ENCODE measurements at places on chromosomes 2 and 18.
A peak's percentile ranks its signal among the peaks of the same experiment; 100 is the strongest.

DNA sequence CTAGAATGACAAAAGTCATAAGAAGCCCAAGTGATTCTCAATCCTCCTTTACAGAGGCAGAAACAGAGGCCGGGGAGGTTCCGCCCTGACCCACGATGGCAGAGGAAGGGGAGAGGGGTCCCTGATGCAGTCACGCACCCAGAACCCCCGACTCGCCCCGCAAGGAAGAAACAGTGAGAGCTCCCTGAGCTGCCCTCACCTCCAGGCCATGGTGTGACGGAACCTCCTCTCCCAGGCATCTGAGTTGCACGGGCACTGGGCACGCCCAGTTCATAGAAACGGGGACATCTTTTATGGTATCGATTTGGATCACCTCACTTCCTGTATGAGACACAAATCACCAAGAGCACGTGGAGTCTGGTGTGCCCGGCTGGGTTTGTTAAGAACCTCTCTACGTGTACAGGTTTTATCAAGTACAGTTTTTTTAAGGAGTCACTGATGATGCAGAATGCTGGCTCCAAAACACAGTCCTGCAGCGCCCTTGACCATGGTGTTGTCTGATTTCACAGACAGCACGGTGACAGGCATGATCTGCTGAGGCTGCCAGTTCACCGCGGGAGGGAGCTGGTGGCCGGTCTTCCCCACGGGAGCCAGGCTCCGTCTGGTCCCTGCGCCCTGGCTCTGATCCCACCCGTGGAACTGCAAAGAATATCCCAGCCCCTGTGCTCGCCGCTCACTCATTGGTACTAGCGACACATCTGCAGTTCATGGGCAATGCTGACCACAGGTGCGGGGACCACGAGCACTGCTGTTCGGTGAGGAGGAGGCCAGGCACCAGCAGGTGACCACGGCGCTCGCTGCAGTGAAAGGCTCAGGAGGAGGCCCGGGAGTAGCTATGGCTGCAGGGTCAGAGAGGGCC, 35.6 kb downstream of the PXDN start:
- no peak for DNase-seq

DNA sequence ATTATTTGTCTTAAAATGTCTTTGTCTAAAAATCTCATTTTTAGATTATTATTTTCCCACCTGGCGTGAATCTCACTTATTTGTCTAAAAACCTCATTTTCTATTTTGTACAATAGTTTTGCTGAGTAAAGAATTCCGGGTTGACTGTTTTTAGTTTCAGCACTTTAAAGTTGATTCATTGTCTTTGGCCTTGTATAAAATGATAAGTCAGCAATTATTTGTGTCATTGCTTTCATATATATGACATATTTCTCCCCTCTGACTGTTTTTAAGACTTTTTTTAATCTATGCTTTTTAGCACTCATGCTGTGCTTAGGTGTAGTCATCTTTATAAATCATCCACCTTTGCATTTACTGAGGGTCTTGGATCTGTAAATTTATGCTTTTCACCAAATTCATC, 92.1 kb upstream of the DOK6 start:
- DNase-seq, result no peak

DNA sequence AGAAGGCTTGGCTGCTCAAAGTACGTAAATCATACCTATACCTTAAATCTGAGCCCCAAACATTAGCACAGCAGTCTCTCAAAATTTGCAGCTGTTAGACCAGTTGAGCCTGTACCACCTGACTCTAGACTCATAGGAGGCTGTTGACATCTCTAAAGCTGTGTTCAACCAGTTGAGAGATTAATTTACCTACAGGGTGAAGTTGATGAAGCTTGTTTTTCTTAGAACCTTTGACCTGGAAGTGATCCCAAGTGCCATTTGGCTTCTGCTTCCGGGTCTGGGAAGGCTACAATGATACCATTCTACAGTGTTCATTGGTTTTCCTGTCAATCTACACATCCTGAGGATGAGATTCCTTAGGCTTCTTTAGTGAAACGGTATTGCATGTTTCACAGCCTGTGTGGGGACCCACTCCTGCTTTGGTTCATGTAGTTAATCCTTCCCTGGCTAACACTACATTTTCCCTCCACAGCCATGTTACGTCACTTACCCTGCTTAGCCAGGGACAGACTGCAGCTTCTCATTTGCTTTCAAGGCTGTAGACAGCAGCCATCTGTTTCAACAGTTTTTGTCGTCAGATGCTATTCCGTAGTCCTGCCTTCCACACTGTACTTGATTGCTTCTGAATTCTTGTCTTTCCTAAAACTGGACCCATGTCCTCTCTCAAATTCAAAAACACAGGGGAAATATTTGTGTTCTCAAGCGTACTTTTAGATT, 4.7 kb upstream of the IL1RL2 start:
- no peak for DNase-seq

DNA sequence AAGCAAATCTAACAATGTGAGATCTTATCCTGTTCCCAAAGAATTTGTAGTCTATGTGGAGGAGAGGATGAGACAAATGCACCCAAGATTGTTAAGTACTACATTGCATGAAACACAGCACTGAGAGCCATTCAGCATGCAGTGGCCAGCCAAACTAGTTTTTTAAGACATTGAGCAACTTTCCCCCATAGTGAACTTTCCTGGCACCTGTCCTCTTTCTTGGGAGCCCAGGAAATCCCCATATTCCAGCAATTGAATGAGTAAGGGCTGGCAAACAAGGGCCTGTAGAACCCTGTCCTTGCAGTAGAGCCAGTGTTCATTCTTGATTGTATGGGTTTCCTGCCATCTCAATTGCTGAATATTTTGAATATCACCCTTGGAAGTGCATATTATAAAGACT, 58.8 kb upstream of the FIGN start:
- no peak for DNase-seq

DNA sequence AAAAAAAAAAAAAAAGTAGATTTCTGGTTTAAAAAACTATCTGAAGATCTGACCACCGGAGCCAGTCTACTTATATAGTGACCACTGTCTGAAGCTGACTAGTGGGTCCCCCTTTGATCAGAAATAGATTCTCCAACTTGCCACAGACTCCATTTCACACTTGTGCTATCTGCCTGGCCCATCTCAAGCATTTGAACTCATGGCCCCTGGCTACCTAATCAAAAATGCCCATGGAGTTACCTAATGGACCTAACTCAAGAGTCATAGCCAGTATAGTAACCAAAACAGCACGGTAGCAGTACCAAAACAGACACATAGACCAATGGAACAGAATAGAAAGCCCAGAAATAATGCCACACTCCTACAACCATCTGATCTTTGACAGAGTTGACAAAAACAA, 17.0 kb upstream of the ATL2 start:
- no peak for DNase-seq

- DNase-seq, result no peak
Measured at GRCh38 chr18:30016179-30016578, 1026.4 kb downstream of the DSC3 start.

DNA sequence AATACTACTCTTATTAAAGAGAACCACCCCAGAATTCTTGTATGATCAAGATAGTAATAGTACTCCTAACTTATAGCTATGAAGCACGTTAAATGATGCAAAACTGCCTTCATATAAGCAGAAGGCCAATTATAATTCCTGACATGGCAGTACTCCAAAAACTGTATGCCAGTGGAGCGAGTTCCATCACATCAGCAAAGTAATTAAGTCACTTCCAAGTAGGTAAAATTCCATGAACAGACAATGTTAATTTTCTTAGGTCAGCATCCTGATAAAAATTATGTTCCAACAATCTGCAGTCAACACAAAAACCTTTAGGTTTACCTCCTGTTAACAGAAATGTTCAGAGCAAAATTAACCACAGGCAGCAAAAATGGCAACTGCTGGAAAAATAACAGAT, 136.7 kb downstream of the CDH2 start:
- DNase-seq, result no peak

GRCh38 chr18:21000667-21001066, 110.9 kb downstream of the ROCK1 start:
- no peak for DNase-seq

- no peak for DNase-seq
Measured at GRCh38 chr2:190036071-190036470, 26.5 kb downstream of the MSTN start.

DNA sequence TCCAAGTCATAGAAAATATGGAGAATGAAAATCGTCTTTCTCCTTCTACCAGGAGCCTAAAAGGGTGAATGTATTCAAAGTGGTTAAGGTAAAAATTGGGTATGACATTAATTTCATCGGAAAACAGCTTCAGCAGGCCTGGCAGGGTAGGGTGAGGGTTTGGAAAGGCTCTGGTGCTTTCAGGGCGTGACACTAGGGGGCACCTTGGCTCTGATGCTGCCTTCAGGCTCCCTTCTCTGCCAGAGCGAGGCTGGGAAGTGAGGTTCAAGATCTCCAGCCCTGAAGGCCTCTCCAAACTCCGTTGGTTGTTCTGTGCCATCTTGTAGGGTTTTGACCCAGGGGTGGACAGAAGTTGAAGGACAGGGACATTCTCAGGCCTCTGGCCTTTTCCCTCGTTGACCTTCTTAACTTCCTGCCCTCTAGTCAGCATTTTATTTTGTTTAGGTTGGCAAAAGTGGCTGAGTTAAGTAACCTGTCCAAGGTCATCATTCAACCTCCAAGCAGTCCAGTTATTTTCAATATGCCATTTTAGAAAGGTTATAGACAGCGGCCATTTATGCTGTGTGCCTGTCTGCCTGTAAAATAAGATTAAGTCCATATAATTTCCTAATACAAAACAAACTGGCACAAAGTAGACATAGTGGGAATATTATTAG, 40.3 kb downstream of the EML6 start:
- peak; percentile 51 for DNase-seq

DNA sequence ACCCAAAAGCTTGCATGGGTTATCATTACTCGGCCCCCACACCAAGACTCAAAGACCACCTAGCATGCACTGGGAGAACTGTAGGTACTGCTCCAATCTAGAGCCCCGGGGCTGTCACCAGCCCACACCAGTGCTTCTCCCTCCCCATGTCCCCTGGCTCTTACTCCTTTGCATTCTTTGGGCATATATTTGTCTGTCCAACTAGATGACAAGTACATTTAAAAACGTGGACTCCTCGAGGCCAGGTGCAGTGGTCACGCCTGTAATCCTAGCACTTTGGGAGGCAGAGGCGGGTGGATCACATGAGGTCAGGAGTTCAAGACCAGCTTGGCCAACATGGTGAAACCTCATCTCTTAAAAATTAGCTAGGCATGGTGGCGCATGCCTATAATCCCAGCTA, 7.8 kb downstream of the AFG3L2 start:
- no peak for DNase-seq

GRCh38 chr2:72731116-72731515, 94.7 kb downstream of the EXOC6B start:
- no peak for DNase-seq

DNA sequence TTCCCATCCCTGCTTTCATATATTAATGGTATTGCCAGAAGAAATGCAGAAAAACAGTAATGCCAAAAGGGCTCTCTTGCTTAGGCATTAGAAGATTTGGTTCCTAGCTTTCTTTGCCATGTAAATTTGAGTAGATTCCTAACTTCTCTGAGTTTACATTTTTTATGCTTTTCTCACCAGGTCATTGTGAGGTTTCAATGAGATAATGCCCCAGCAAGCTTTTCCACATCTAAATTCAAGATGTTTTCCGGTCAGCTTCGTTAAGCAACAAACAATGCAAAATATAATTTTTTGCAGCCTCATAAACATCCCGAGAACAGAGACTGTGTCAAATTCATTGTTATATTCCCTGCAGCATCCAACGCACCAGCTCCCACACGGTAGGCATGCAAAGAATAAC, 44.9 kb downstream of the NCKAP5 start:
- DNase-seq, result no peak

DNA sequence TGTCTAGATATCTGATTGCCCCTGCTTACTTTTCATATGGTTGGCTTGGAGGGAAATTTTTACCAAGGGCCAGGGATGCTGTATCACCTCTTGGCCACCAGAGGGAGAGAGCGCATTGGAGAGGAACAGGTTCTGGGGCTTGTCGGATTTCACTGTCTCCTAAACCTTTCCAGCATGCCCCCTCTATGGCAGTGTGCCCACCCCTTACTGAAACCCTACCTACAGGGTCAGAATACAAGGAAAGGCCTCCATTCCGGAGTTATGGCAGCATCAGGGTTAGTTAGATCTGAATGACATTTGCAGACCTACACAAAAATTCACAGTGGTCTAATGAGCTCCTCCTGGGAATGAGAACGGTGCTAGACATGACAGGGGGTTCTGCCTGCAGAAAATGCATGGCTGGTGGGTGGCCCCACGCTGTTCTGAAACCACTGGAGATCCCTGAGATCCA, 5.8 kb downstream of the SLC14A2 start:
- DNase-seq, result peak; percentile 82

DNA sequence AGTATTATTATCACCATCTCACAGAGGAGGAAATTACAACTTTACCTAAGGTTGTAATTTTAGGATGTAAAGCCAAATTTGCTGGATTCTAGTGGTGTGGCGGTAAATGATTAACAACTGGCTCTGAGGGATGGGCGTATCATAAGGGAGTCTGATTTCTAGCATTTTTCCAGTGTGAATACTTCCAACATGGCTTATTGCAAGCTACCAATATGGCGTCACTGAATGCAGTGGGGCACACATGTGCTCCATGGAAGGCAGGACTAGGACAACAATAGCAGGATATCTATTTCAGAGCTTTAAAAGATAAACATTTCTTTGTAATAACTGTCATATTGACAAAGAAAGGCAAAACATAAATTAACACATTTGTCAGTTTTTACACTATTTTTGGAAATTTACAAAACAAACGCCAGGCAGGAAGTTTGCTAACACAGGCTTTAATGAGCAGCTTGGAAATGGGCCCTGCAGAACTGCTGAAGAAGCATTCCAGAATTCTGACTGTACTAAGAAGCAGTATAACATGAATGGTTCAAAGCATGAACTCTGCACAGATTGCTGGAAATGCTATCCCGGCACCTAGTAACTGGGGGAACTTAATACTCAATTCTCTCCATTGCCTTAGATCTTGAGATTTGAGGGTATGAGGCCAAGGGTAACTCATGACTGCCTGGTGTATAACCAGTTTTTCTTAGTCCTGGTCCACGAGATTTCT, 439.3 kb upstream of the MAP2 start:
- no peak for DNase-seq

GRCh38 chr18:31795747-31796146, 35.1 kb upstream of the SLC25A52 start:
- DNase-seq, result no peak

DNA sequence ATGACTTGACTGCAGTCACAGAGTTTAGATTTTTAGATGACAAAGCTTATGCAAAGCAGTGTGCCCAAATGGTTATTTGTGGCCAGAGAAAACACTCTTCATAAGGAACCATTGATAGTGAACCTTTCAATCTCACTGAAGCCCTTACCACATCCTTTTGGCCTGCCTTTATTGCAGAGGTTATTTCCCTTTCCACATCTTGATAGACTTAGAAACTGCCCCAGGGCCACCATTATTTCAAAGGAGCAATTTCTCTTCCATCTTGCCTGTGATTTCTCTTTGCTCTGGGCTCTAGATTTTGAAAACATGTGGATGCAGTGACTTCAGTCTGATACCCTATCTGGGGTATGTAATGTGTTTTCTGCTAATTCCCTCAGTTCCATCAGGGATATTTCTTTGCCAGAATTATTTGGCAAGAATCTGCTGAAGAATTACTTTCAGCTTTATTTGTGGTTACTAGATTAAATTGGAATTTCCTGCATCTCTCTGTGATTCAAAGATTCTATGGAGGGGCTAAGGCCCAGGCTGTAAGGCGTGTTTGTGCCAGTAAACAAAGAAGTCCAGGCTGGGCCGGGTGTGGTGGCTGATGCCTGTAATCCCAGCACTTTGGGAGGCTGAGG, 51.0 kb downstream of the MOGAT1 start:
- DNase-seq, result no peak
